Tibial nerve (tissue), 4 donors: ENCODE measurements at places on chromosomes 11 and 22.

DNA sequence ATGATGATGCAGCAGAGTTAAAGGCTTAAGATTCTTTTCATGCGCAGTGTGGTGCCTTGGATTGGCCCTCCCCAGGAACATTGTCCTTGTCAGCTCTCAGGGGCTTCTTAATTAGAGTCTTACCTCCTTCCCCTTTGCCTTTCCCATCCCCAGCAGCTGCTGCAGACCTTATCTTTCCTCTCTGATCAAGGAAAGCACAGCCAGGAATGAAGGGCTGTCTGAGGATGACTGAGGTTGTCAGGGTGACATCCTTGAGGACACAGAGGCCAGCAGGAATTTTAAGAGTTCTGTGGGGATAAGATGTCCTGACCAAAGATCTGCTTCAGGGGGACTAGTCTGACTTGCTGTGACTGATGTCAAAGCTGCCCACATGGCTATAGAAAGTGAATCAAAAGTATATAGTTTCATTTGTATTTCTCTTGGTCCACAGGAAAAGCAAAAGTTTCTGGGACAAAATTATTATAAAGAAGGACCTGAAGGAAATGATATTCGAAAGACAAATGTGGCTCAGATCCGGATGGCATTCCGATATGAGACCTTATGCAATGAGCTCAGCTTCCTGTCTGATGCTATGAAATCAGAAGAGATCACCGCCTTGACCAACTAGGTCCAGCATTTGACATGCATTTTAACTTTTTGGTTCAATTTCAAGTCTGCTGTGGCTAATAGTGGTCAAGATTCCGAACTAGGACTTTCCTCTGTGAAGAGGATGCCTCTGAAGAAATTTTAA is 35.5 kb downstream of the RNF141 start:
- DNase-seq, result no peak

GRCh38 chr22:26735019-26735409 is 77.6 kb downstream of the MIAT start:
- no peak for DNase-seq

GRCh38 chr11:35682230-35683173 is 19.9 kb downstream of the TRIM44 start:
- no peak for DNase-seq

- DNase-seq, result no peak
Measured at GRCh38 chr22:49726701-49727101, 101.0 kb downstream of the BRD1 start.

DNA sequence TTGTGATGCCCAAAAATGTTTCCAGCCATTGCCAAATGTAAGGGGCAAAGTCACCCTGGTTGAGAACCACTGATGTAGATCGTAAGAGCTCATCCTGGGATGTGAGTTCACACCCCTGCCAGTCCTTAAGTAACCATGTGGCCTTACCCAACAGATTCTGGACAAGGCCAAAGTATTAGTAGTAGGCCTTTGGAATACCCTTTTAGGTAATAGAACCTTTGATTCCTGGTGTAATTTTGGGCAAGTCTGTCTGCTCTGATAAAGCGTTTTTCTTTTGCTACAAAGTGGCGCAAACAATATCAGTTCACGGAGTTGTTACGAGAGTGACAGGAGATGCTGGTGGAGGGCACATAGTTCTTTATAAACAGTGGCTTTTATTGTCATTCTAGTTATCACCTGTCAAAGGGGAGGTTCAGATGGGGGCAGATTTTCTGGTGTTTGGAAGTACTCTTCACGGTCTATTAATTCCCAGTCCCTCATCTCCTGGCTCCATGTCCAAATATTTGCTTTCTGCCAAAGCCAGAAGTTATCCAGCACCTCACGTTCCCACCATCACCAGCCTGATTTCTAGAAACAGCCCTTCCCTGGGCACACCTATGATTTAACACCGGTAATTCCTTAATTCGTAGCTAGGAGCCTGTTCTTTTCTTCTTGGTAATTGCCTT is 73.8 kb upstream of the CRYBB3 start:
- no peak for DNase-seq

GRCh38 chr22:36775586-36775963 is 344 bp downstream of the IFT27 start:
- no peak for DNase-seq

- DNase-seq, result peak; percentile 54
Measured at GRCh38 chr11:124920870-124921609, 2.0 kb downstream of the HEPN1 start.

DNA sequence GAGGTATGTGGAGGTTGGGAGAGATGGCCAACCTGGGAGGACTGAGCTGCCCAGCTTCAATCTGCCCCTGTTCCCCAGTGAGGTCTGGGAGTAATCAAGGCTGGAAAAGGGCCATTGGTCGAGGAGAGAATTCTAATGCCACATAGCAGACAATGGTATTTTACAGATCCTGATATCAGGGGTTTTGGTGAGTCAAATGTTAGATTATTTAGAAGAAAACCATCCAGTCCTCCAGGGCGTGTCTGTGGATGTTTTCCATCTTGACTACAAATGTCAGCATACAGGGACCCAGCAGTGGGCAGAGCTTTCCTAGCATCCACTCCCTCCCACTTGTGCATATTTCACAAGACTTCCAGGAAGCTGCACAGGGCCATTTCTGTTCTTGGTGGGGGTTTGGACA is 107.9 kb downstream of the SCN3B start:
- no peak for DNase-seq

DNA sequence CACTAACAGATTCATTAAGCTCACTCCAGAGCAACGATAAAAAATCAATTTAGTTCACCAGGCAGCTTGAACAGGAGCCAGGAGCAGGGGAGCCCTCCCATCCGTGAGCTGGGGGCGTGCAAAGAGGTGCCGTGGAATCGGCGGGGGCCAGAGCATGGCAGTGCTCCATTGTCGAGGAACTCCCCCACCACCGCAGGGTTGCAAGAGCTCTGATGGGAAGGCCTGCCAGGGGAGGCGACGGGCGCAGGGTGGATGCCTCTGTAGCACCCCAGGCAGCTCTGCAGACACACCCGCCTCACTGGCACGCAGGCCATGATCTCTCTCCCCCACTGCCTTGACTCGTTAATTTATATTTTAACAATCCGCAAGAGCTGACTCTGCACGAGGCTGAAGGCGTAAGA is 433.2 kb downstream of the MIAT start:
- no peak for DNase-seq

DNA sequence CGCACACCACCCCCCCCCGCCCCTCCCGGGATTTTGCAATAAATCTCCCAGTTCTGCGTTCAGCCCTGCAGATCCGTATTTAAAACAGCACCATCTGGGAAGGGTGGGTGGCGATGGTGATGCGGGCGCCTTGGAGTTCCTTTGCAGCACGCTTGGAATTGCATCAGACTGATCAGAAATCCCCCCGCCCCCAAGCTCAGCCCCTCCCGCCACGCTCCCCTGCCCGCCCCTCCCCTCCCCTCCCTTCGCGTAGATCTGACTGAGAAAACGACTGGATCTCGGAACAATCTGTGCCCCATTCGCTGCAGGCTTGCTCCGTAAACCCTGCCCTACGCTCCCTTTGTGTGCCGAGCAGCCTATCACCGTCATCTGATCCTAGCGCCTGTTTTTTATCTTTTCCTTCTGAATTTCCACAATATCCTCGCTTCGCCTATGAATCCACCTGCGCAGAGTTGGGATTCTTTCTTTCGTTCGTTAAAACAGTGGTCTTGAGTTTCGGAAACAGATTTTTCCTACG is 18.1 kb upstream of the BDNF start:
- DNase-seq, result no peak

- DNase-seq, result no peak
Measured at GRCh38 chr11:95912902-95913560, 10.9 kb downstream of the MTMR2 start.

- no peak for DNase-seq
Measured at GRCh38 chr11:123480882-123481281, 50.8 kb downstream of the GRAMD1B start.

DNA sequence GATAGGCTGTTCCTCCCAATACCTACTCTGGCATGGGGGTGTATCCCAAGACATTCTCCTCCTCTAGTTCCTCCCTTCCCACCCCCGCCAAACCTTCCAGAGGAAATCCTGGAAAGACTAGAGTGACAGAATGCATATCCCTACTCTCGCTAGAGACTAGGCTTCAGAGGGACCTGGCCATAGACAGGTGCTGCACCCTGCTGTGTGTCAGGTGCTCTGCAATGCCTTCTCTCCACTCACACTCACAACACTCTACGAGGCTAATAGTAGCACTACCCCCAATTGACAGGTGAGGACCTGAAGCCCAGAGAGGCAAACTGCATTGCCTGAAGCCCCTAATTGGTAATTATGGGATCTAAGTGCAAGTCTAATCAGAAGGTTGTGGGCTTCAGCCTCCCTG is 46.2 kb upstream of the LMO1 start:
- DNase-seq, result no peak

GRCh38 chr11:24298146-24298545 is 198.7 kb upstream of the LUZP2 start:
- no peak for DNase-seq
